ENCODE measurements at places on chromosomes 13 and 19.
A peak's percentile ranks its signal among the peaks of the same experiment; 100 is the strongest.

GRCh38 chr19:12858041-12858928 is 20.0 kb downstream of the MAST1 start:
- no peak for DNase-seq

GRCh38 chr13:110047496-110047895 is 259.5 kb downstream of the COL4A1 start:
- DNase-seq = no peak

- DNase-seq = no peak
Observed at GRCh38 chr19:17751912-17752273, 616 bp downstream of the FCHO1 start.

GRCh38 chr19:38699647-38700349 is 44.5 kb downstream of the CAPN12 start:
- no peak for DNase-seq

DNA sequence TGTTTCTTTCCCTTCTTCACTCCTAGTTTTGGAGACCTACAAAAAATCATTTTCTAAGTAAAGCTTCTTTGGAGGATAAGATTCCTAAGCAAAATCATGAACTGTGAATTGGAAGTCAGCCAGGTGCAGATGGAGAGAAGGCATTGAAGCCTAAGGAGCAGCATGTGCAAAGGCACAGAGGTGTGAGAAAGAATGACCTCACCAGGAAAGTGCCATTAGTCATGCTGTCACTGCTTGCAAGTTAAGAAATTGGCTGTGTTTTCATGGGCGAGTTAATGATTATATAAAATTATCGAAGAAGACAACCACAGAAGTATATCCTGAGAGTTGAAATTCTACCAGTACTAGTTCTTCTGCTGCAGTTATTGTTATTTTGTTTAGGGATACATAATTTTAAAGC is 80.3 kb upstream of the KLHL1 start:
- DNase-seq = no peak

- DNase-seq = no peak
Observed at GRCh38 chr13:60303166-60303565, 93.9 kb upstream of the TDRD3 start.

- DNase-seq = no peak
Observed at GRCh38 chr13:46339035-46339666, 47.9 kb downstream of the RUBCNL start.

GRCh38 chr13:33349986-33350826 is 64.7 kb upstream of the STARD13 start:
- peak; percentile 47 for DNase-seq

GRCh38 chr13:111853721-111854120 is 213.2 kb upstream of the SOX1 start:
- no peak for DNase-seq

- no peak for DNase-seq
Observed at GRCh38 chr13:75173457-75174356, 308.3 kb downstream of the TBC1D4 start.

DNA sequence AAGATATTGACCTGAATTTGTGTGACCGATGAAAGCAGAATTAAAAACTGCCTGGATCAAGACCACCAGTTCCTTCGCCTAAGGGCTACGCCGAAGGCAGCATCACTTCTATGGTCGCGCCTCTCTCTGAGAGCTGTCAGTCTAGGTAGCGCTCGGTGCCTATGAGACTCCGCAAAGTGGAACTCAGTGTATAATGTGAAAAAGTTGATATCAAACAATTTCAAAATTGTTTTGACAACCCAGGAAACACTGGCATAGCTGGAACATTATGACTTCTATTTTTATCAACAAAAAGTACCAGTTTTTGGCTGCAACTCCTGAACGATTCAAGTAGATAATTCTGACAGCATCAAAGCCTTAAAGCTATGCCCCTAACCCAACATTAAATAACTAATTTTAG is 223.6 kb downstream of the MYO16 start:
- DNase-seq = no peak

DNA sequence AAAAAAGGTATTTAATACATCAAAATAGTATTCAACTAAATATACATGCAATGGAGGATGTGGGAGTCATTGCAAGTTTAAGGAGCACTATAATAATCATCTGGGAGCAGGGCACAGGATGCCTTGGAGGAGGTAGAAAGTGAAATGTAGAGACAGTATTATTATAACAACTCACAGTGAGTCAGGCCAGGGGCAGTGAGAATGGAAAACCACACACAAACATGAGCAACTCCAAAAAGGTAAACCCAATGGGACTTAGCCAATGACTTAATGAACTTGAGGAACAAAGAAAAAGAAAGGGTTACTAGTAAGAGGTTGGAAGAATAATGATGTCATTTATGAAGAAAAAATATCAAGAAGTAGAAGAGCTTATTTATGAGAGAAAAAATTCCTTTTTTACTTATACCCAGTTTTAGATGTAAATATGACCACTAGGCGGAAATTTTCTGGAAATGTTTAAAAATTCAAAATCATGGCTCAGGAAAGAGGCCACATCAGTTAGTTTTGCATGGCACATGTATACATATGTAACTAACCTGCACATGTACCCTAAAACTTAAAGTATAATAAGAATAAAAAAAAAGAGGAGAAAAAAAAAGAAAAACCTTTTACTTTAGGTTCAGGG is 389.3 kb downstream of the SUCLA2 start:
- no peak for DNase-seq

- DNase-seq = no peak
Observed at GRCh38 chr13:41284512-41285288, 21.3 kb upstream of the MTRF1 start.

DNA sequence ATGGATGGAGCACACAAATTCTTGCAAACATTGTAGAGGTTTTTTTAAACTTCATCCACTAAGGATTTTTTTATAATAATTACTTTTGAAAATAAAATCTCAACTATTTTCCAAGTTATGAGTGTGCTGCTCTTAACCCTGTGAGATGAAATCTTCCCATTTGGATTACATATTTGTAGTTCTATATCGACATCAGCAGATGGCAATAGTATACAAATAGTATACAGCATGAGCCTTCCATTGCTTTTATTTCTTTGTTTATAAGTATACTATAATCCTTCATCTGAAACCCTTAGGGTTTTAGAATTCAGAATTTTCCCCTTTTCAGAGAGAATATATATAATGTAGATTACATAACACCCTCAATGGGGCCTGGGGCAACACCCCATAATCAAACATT is 70.5 kb downstream of the GJA3 start:
- DNase-seq = no peak

DNA sequence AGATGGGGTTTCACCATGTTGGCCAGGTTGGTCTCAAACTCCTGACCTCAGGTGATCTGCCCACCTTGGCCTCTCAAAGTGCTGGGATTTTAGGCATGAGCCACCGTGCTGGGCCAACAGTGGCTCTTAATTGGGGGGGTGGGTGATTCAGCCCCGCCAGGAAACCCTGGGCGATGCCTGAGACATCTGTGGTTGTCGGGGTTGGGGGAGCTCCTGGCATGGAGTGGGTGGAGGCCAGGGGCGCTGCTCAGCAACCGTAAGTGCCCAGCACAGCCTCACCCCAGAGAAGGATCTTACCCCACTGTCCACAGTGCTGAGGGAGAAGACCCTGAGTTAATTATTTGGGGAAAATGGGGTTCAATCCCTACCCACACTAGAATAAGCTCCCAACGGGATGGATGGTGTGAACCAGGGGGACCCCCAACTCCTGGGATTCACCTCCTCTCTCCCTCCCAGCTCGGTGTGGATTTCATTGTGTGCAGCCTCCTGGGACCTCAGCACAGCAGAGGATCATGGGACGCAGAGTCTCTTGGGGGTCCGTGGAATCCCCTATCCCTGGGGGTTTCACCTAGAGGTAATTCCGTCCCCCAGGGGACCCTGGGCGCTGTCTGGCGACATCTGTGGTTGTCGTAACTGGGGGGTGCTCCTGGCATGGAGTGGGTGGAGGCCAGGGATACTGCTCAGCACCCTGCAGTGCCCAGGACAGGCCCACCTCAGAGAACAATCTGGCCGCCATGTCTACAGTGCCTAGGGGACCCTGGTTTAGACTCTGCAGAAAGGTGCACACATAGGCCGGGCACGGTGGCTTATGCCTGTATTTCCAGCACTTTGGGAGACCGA is 68.9 kb downstream of the GADD45B start:
- DNase-seq = no peak

GRCh38 chr13:43470610-43471009 is 316.2 kb downstream of the ENOX1 start:
- no peak for DNase-seq

DNA sequence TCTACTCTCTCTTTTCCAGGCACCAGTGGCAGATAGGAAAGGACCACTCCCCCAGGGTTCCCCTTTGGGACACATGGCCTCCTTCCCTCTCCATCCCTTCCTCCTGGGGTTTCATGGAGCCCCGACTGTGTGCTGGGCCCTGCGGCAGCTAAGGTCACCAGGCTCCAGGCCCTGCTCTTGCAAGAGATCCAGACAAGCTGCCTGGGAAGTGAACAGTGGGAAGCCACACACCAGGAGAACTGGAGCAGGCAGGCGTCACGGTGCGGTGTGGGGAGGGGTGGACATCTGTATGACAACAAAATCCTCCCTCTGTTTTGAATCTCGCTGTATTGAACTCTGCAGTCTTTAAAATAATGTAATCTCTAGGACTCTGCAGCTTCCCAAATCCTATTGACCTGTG is 330.1 kb downstream of the UQCRFS1 start:
- peak; percentile 9 for DNase-seq

- no peak for DNase-seq
Observed at GRCh38 chr13:26967119-26968038, 204.2 kb downstream of the USP12 start.

DNA sequence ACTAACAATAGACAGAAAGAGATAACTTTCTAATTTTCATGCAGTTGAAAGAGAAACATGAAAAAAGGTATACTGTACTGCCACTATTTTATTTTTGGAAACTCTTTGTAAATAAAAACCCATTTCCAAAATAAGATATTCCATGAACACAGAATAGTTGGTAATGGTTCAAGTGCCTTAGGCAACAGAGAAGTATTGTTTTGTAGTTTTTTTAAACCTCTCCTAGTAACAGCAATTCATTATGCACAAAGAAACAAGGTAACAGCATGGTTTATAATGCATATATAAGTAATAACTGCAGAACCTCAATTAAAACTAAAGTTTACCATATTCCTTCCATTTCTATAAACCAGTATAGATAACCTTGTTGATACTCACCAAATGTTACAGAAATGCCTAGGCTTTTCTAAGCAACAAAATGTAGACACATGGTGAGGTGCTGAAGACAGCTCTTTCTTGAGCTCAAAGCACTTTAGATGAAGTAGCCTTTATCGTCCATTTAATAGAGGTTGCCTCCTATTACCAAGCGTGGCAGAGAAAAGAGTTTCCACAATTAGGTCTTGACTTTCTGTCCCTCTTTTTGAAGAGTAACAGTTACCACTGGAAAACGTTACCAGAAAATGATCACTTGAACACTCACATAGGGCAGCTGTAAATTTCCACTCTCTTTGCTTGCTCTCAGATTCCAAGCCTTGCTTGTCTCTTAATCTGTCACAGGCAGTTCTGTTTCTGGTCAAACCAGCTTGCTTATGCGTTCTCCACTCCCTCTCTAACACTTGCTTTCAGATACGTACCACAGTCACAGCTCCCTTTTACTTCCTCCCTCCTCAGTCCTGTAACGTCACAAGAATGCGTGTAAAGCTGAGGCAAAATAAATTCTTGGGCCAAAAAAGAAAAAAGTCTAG is 42.9 kb downstream of the CAB39L start:
- peak; percentile 22 for DNase-seq

DNA sequence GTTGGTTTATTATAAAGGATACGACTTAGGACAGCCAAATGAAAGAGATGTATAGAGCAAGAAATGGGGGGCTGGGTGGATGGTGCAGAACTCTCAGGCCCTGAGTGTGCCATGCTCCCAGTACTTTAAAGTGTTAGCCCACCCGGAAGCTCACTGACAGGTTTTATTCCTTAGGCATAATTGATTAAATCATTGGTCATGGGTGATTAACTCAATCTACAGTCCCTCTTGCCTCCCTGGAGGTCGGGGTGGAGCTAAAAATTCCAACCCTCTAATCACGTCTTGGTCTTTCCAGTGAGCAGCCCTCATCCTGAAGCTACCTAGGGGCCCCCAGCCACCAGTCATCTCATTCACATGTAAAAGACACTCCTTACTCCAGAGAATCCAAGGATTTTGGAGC is 9.9 kb upstream of the LEUTX start:
- DNase-seq = peak; percentile 4

- no peak for DNase-seq
Observed at GRCh38 chr13:98368019-98368418, 190.9 kb upstream of the RNF113B start.

GRCh38 chr13:114142640-114143490 is 10.4 kb upstream of the RASA3 start:
- no peak for DNase-seq

DNA sequence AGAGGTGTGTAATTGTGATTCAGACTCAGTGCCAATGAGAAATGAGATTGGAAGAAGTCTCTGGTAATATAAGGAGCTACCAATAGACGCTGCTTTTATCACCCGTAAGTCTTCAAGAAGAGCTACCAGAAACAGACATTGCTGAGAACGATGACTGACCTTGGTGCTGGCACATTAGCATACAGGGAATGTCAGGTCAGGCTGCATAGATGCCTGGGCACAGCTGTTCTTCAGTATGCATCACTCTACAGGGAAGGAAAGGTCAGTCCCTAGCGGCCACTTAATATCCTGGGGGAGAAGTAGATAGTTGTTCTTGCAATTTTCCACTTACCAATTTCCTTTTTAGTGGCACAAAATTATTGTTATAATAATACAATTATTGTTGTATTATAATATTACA is 380.4 kb downstream of the PCDH9 start:
- DNase-seq = no peak

DNA sequence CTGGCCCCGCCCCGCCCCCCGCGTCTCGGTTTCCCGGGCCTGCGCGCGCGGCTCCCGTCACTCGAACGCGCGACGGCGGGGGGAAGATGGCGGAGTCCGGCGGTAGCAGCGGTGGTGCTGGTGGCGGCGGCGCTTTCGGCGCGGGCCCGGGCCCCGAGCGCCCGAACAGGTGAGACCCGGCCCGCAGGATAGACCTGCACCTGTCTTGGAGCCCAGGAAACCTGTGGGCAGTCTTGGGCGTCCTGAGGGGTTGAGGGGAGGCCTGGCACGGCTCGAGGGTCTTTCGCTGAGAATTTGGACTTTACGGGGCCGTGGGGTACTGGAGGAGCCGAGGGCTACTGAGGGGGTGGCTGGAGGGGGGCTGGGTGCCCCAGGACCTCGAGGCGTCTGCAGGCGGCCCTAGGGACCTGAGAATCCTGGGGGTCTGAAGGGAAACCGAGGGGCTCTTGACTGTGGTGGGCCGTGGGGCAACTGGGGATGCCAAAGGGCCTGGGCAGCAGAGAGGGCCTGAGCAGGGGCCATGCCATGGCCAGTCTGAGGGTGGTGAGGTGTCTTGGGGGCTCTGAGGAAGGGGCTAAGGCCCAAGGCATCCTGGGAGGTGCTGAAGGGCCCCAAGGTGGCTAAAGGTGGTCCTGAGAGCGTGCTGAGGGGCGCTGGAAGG is at the start of gene KLHL26:
Gene KLHL26, plus strand, starts transcription at position 60 of the 661 bp plus-strand sequence. Its CDS starts 27 bp downstream, at position 87.
- DNase-seq = no peak

DNA sequence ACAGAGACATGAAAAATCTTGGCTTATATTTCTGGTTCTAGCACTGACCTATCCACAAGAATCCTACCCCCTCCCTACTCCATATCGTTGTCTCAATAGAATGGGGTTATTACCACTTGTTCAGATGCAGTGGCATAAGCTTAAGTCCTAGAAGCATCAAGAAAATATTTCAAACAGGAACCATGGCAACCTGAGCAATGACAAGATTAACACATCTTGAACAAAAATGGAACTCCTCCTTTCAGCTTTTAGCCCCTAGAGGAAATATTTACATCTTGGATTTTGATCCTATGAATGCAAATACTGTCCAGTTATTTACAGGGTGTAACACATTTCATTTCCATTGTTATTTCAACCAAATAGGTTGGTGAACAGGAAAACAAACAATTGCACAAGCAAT is 46.1 kb upstream of the TSC22D1 start:
- no peak for DNase-seq
